ENCODE measurements at places on chromosomes 1 and 21. TPM values are rescaled to one million over a fixed set of nuclear protein-coding genes. Genes with fewer than 3 reads are reported as not detected.

DNA sequence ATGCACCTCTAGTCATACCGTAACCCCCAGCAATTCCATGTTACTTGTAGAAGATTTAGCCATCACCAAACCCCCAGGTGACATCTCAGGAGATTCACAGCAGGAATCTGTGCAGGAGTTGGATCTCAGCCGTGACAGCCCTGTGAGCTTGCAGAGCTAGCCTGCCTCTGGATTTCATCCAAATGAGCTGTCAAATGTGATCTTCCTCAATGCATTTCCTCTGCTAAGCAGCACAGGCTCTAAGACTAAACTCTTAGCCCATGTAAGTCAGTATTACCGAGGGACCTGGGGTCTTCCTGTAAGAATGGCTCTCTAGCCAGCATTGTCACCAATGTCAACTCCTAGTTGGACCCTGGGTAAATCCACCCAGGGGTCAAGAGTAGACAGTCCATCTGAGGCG, 41.7 kb downstream of the UMODL1 start:
- no peaks in the 10 kb centered on the region for H3K4me1 ChIP-seq
- no peak overlapping the region for H3K27ac ChIP-seq
- no peaks in the 10 kb centered on the region for H3K36me3 ChIP-seq

Gene VANGL2
- 0.10 TPM for total RNA-seq

Gene TMPRSS2
- 111 TPM for total RNA-seq

- DNase-seq = peak; percentile 90
- peak overlapping the region; percentile 61 for H3K4me3 ChIP-seq
- peaks cover 27% of the 10 kb centered on the region for H3K4me1 ChIP-seq
- H3K27ac ChIP-seq = peak overlapping the region; percentile 90
- no peaks in the 10 kb centered on the region for H3K27me3 ChIP-seq
Measured at GRCh38 chr1:6601049-6601922, 1.4 kb downstream of the KLHL21 start.

Gene RGS13
- total RNA-seq = not detected

- no peak overlapping the region for H3K4me3 ChIP-seq
- no peak overlapping the region for H3K27ac ChIP-seq
- no peak for DNase-seq
- H3K4me1 ChIP-seq = no peaks in the 10 kb centered on the region
- peaks cover 10% of the 10 kb centered on the region for H3K27me3 ChIP-seq
- no peaks in the 10 kb centered on the region for H3K36me3 ChIP-seq
Measured at GRCh38 chr1:233443040-233443760, 115.7 kb downstream of the MAP3K21 start.
